Astrocyte (in vitro differentiated cells and primary cell): ENCODE measurements at places on chromosomes 1 and 21.
A peak's percentile ranks its signal among the peaks of the same experiment; 100 is the strongest.

- DNase-seq: no peak
Observed at GRCh38 chr1:178396789-178397188, 100.0 kb downstream of the CLEC20A start.

- peak; percentile 24 for DNase-seq
Observed at GRCh38 chr1:59113876-59114457, 182.9 kb upstream of the FGGY start.

DNA sequence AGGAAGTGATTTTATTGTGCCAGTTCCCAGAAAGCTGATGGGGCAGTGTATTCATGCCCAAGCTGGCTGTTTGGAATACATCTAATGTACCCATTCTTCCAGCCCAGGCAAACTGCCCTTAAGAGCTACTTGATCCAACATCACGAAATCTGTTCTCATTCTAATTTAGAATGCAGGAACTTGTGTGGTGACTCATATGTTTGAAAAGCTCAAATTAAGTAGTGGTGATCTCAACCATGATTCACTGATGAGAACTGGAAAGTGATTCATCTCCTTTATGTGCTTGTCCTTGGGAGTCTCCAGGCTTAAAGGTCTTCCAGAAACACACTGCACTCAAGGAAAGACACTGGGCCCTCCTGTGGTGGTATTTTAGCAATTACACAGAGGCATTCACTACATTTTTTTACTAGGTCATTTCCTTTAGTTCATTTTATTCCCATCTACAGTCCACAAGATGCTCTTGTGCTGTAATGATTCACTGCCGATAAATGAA lies 65.4 kb downstream of the RPE65 start:
- DNase-seq: peak; percentile 100

- DNase-seq: no peak
Observed at GRCh38 chr1:225468270-225469020, 40.6 kb upstream of the LBR start.

DNA sequence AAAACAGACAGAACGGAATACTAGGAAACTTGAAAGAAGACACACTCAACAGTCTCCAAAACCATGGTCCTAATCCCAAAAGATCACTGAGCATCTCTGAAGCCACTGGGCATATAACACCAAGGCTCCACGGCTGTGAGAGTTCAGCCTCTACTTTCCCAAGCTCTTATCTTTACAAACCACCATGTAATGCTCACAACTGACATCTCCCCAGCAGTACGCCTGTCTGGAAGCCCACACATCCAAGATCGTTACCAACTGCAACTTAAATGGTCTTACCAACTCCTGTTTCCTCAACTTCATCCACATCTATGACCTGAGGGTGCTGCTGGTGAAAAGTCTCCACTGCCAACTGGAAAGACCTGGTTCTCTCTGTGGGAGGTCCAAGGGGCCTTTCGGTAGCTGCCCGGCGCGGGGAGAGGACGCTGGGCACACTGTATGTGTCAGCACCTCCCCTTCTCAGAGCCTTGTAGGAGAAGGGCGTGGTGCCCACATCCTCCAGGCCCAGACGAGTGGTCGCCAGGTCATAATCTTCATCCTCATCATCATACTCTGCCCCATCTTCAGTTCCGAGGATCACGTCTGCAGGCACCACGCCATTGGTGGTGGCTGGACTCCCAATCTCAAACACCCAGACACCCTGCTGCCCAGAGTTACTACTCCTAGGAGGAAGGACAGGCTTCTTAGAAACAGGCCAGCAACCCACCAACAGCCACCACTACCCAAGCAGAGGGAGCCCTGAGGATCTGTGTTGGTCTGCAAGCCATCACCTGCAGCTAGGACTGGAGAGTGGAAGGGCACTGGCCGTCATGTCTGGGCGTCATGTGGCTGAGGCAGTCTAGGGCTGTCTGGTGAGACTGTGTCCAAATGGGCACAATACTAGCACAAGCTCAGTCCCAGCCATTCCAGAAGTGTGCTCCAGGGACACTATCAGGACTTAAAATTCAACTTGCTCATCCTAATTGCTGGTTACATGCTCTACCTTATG lies 23.0 kb downstream of the NID1 start:
- DNase-seq: no peak
